ENCODE measurements at places on chromosomes 11 and 22.

DNA sequence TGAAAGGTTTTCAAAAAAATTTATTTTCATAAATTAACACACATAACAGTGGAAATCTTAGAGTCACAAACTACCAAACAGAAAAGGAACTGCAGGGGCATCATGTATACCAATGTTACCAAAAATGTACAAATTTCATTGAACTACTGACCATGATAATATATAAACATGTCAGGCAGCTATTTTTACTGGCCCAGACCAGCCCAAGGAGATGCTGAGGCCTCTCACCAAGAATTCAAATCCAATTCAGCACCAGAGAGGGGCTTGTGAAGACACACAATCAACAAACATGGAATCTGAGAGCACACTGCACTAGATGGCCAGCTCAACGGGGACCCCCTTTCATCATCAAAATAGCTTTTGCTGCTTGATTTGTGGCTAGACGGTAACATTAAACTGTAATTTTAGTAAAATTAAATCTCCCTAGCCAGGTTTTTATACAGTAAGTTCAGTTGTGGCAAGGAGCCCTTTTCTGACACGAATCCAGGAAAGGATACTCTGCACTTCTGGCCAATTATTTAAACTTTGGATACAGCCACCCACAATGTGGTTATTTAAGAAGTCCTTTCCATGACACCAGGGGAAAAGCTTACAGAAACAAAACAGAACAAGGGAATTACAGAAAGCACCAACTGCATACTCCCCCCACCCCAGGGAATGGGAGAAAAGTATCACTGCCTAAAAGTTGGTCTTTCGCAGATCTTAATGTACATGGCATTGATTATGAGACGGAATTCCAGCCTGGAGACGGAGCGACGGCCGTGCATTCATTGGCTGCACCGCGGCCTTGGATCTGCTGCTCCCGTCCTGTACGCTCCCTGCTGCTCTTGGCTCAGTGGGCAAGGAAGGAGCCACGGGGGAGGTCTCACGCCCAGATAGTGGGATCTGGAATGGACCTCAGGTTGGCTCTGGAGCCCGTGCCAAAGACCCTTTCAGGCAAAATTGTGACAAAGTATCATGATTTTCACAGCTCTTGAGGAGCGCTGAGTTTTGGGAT lies 19.6 kb upstream of the PISD start:
- DNase-seq = no peak

DNA sequence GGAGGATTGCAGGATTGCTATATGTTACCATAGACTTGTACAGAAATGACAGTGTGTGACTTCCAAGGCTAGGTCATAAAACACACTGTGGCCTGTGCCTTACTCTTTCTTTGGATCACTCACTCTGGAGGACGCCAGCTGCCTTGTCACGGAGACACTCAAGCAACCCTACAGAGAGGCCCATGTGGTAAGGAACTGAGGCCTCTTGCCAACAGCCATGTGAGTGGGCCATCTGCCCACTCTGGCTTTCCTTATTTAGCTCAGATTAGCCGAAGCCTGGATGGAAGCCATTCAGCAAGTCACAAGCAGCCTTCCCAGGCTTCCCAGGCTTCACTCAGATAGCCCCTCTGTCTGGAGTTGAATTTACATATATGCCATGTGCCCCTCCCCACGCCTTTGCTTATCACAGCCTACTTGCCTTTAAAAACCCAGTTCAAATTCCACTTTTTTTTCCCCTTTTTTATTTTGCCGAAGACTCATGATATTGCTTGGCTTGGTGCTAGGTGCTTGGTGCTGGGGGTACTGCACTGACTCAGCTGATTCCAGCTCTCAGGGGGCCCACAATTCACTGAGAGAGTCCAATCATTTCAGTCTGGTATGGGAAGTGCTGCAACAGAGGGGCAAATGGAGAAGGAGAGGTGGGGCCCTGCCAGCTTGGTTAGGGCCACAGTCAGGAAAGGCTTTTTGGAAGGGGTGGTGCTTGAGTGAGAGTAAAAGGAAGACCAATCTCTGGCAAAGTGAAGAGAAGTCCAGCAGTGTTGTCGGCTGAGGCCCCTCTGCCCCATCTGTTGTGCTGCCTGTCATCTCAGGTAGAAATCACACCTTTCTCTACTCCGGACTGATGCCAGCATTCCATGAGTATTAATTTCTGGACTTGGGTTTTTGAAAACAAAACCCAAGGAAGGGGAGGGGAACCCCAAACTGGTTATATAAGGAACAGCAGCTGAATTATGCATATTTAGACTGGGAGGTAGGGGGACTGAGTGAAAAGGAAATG lies 14.5 kb upstream of the P4HA3 start:
- DNase-seq = no peak

DNA sequence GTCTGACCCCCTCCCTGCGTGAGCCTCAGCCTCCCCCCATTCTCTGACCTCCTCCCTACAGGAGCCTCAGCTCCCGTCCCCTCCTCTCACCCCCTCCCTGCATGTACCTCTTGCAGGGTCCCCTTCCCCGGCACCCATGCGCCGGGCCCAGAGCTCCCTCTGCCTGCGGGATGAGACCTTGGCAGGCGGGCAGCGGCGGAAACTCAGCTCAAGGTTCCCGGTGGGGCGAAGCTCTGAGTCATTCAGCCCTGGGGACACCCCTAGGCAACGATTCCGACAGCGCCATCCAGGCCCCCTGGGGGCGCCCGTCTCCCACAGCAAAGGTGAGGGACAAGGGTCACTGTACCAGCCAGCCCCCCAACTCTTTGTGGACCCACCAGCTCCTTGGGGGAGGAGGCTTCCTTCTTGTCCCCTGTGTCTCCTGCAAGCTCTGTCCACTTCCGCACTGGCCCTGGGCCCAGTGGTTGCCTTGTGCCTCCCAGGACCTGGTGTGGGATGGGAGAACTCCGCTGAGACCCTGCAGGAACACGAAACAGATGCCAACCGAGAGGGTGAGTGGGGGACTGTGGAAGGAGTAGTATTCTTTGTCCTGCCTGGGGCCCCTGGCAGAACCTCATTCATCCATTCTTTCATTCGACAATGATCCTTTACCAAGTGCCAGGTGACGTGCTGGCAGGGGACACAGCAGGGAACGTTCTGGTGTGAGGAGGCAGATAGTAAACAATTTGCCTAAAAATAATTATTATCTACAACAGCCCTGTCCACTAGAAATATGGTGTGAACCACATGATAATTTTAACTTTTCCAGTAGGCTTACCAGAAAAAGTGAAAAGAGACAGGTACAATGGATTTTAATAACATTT lies 3.7 kb upstream of the RPS6KA4 start:
- no peak for DNase-seq

DNA sequence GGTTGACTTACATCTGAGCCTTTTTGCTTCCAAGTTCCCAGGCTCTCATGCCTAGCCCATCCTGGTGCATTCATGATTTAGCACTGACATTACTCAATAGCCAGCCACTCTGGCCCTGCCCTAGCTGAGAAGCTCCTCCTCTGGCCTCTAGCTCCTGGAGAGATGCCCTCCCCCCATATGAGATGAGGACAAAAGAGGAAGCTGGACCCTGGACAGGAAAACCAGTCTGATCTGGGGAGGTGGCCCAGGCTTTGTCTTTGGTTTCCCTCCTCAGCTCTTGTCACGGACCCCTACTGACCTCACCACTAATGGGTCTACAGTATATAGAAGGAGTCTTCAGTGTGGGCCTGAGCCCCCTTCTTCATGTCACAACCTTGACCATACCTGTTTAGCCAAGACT lies 3.0 kb downstream of the RHOG start:
- no peak for DNase-seq

- DNase-seq = no peak
Measured at GRCh38 chr22:17569971-17570511, 6.7 kb downstream of the SLC25A18 start.
